ENCODE measurements at places on chromosomes 3 and 15.

GRCh38 chr3:126961791-126962461 is 21.0 kb upstream of the PLXNA1 start:
- no peak for DNase-seq

DNA sequence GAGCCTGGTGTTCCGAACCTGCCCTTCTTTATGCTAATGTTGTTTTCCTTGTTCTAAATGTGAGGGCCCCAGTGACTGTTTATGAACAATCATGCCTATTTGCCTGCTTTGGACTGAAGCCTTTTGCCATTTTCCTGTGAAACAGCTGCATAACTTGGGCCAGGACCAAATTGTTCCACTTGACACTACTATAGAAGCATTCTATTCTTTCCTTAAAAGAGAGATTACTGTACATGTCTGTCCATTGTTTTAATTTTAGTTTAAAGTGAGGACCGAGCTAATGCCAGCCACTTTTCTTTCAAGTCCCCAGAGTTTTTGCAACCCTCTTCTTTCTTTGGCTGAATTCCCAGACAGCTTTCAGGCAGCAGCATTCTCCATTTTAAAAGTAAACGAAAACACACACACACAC is 980.3 kb downstream of the CADM2 start:
- no peak for DNase-seq

DNA sequence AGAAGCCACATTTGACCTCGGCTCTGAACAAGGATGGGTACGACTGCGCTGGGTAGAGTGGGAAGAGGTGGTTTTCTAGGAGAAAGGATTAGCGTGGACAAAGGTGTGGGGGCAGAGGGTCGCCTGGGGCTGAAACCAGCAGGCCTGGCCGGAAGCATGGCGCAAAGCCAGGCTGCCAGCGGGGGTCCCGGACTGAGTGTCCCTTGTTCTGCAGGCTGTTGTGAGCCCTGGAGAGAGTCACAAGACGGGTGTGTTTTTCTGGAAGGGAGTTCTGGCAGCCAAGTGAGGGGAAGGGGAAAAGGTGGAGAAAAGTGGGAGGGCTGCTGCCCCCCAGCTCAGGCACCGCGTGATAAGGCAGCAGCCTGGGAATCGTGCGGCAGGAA is 98.5 kb upstream of the MEF2A start:
- no peak for DNase-seq

- DNase-seq: no peak
Observed at GRCh38 chr3:188542196-188542595, 388.2 kb downstream of the LPP start.

GRCh38 chr3:101992863-101993262 is 143.5 kb downstream of the NFKBIZ start:
- DNase-seq: no peak

GRCh38 chr3:147401421-147401820 is 4.9 kb downstream of the ZIC4 start:
- DNase-seq: no peak

DNA sequence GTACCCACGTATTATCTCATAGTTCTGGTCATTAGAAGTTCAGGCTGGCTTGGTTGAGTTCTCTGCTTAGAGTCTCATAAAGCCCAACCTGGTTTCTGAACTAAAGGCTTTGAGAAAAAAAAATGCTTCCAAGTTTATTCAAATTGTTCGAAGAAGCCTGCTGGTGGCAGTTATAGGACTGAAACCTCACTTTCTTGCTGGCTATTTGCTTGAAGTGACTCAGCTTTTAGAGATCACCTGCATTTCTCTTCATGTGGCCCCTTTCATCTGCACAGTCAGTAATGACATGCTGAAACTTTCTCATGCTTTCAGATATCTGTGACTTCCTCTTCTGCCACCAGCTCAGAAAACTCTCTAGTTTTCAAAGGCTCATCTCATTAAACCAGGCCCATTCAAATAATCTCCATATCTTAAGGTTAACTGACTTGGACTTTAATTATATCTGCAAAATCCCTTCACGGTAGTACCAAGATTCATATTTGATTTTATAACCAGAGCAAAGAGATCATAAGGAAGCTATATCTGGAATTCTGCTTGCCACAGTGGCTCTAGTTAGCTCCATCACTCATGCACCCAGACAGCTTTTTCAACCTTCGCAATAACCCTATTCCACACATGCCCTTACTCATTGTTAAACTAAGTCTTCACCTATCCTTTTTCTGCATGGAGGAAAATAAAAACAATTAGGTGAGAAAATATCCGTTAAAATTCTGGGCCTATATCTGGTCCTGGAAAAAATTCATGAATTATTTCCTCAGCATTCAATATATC is 433.8 kb upstream of the CBLB start:
- DNase-seq: no peak

DNA sequence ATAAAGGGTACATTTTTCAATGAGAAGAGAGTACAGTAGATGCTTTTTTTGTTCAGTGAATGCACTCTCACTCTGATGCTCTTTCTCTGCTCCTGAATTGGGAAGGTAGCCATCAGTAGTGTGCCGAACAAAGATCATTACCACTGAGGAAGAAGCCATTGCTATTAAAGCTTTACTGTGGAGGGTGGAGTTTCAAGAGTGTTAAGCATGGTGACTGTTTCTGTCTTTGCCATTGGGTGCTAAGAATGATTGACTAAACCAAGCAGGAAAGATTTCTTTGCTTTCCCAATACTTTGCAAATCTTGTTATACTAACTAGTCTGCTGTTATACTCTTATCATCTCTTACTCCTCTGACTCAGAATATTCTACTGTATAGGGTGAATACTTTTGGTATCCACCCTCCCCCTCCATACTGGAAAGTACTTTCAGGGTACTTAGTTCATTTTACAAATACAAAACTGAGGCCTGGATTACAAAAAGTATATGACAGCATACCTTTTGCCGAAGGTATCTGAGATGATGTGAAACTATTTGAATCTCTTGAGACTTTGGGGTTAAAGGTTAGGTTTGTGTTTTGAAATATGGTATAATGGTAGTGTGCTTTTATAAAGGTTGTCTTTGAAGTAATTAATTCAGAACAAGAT is 1.7 kb downstream of the RAB11A start:
- no peak for DNase-seq

- no peak for DNase-seq
Observed at GRCh38 chr3:187136337-187136736, 3.0 kb downstream of the RPL39L start.

GRCh38 chr15:57377478-57377847 is 1.2 kb downstream of the CGNL1 start:
- no peak for DNase-seq

GRCh38 chr3:160440687-160441086 is 8.9 kb downstream of the TRIM59 start:
- no peak for DNase-seq

DNA sequence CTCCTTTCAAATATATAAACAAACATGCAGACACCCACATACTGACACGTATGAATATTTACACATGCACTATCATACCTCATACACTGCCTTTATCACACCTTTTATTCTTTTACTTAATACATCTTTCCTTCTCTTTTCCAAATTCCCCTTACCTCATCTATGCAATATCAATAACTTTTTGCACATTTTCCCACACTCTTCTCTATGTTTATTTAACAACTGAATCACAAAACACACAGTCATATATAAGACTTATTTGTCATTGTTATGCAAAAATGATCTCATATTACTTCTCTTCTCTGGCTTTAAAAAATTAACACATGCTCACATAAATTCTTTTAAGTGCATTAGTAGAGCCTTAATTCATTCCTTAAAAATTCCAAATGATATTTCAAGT is 461.4 kb downstream of the DIPK2A start:
- DNase-seq: no peak

DNA sequence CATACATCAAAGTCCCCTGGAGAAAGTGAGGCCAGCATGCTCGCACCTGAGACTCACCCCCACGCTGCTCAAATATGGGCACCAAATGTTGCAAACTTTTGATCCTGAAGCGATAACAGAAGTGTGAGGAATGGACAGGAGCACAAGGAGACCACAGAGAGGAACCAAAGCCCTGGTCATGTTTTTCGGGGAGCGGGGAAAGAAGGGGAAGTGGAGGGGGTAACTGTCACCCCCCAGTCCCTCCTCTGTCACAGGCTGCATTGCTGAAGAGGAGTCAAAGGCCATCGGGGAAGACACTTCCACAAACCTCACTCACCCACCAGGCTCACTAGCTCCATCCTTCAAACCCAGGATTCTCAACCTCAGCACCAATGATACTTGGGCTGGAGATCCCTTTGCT is 182.4 kb downstream of the UACA start:
- DNase-seq: peak; percentile 13

DNA sequence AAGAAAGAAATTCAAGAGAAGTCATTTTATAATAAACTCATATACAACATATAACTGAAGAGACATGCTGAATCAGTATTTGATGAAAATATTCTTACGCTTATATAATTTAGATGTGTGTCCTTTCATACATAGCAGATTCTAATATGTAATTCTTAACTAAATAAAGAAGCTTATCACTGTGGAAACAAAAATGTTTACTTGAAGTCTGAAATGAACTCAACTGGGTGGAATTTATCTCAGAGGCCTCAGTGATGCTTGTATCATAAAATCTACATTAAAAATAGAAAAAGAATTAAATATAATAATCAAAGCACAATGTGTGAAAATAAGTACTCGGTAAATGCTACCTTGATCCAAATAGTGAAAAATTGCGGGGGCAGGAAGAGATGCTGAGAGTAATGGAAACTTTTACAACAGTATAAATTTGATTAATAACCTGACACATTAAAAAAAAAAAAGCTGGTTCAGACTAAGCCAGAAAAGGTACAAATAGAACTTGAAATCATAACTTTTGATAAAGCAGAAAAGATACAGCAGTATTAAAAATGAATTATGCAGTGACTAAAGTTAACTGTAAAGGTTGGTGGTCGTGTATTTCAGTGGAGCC is 12.0 kb upstream of the CBLB start:
- no peak for DNase-seq

GRCh38 chr3:42600958-42601675 is 631 bp downstream of the NKTR start:
- peak; percentile 64 for DNase-seq

GRCh38 chr15:39156646-39157250 is 424.1 kb upstream of the THBS1 start:
- no peak for DNase-seq

- DNase-seq: no peak
Observed at GRCh38 chr3:126986001-126986400, 3.1 kb downstream of the PLXNA1 start.

DNA sequence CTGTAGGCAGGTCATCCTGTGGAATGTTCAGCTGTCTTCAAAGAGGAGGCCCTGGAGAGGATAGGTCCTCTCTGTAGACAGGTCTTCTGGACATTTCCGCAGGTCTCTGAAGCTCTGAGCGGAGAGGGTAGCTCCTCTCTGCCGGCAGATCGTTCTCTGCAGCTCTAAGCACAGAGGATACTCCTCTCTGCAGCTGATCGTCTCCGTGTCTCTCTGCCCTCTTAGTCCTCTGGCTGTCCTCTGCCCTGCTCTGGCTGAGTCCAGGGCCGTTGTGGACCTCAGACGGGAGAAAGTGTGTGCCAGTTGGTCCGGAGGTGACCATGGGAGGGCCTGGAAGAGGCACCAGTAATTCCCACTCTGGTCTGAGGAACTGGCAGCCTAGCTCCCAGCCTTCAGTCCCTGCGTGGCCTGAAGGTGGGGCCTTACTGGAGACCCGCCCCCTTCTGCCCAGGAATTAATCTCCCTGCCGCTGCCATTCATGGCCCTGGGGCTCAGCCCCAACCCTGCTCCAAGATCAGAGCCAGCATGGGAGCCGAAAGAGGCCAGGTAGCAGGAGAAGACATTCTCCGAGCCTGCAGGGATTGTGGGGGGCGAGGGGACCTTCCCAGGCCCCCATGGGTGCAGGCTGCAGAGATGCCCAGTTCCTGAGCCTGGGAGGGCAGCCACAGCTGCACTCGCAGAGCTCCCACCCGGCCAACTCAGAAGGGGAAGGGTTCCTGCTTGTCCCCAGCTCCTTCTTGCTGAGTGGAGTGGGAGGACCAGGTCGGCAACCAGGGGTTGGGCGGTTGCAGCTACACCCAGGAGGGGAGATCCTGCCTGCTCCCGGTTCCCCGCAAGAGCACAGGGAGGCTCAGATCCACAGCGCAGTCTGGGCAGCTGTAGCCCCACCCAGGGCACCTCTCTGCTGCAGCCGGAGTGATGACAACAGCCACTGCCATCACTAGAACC is 488.7 kb downstream of the RSL24D1 start:
- DNase-seq: no peak

DNA sequence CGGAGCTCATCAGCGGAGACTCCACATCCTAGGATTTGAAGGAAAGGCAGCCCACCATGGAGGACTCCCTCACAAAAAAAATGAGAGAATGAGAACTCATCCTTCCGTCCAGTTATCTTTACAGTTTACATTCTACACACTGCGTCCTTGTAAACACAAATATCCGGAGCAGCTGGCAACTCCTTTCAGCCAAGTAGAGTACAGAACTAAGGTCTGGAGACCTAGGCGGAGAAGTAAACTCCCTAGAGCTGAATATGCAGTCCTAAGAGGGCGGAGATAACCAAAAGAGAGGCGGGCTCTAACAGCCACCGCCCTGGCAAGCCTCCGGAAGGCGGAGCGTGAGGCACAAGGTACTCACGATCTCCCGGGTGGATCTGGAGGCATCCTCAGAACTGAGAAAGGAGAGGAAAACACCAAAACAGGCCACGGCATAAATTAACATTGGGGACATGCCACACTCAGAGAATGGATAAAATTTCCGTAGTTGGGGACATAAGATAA is 924 bp upstream of the SIN3A start:
- DNase-seq: peak; percentile 82

GRCh38 chr3:52649461-52650210 is 36.1 kb downstream of the PBRM1 start:
- no peak for DNase-seq

DNA sequence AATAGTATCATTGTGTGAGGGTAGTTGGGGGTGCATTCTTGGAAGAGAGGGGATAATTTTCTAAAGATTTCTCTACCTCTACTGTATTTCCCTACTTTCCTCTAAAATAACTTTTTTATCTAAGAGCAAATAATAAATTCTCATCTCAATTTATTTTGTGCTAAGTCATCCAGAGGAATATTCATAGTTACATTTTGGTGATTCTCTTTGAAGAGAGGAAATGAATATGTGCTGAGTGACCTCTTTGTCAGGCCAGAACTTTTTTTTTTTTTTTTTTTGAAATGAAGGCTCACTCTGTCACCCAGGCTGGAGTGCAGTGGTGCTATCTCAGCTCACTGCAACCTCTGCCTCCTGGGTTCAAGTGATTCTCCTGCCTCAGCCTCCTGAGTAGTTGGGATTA is 15.1 kb upstream of the CCDC80 start:
- DNase-seq: no peak

DNA sequence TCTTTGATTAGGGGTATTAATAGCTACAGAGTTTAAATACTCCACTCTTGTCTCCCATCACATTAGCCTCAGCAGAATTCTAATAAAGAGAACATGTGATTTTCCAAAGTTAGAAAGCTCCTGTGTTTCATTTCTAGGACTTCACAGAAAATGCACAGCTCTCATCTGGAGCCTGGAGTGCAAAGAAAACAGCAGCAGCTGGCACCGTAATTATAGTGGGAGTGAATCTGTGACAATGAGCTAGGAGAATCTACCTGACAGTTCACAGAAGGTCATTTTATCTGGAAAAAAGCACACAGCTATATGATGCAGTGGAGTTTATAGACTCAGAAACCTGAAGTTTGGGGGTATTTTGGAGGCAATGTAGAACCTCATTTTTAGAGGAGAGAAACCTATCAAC is 5.4 kb upstream of the TRIM59 start:
- DNase-seq: no peak

- no peak for DNase-seq
Observed at GRCh38 chr3:105944721-105945120, 75.9 kb upstream of the CBLB start.
